M059J (cell line): ENCODE measurements at places on chromosomes 5 and 9. TPM values are rescaled to one million over a fixed set of nuclear protein-coding genes. Genes with fewer than 3 reads are reported as not detected.

RNF208 gene
- 0.39 TPM in 1 of 2 replicates, not detected in the other for total RNA-seq

OLFM1 gene
- total RNA-seq: 0.42 TPM in 1 of 2 replicates, not detected in the other

GCNT4 gene
- 0.79 and 1.2 TPM in 2 replicates for total RNA-seq

UGT3A2 gene
- 0.12 and 0.34 TPM in 2 replicates for total RNA-seq

PCDHA13 gene
- total RNA-seq: not detected in 2 replicates

ASPN gene
- 0.07 TPM in 1 of 2 replicates, not detected in the other for total RNA-seq

GABRA6 gene
- total RNA-seq: not detected in 2 replicates

DNA sequence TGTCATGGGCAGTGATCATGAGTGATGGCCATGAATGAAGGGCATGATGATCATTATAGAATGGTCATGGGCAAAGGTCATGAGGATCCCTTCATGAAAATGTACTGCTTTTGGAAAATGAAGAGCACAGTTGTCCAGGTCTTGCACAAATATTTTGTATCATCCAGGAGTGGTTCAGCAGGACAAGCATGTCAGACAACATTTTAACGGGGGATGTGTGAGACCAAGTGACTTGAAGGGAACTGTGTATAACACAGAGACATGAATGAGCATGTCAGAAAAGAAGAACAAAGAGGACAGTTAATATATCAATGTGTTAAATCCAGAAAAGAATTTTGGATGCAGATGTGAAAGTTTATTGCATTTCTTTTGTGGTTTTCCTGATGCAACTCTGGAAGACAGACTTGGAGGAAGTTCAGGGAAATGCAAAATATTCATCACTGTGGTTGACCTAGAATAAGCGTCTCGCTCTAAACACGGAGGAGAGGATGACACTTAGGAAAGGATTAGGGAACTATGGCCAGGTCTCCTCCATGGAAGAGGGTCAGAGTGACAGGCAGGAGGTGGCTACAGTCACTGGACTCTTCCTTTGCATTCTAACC lies 116.1 kb upstream of the IRX4 start:
- DNase-seq: no peak

DNA sequence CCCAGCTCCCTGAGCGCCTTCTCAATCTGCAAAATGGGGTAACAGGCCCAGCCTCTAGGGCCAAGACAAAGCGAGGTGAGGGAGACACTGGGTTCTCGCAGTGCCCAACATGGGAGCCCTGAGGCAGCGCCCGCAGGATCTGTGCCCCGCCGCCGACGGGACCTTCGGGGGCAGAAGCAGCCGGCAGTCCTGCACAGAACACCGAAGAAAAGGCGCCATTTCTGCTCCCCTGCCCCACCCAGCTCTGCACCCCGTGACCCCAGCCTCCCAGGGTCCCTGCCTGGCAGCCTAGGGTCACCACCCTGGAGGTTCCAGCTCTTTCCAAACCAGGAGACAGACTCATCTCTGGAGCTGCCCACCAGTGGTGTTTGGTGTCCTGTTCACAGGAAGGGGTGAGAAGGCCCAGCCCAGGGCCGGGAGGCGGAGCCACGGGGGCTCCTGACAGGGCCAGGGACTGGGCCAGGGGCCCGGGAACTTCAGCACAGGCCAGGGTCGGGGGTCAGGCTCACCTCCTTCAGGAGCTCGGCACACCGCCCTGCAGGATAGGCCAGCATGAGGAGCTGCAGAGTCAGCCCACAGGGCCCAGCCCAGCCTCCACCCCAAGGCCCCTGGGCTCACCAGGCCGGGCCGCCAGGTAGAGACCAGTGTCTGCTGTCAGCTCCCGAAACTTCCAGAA lies 3.3 kb downstream of the LCN8 start:
- no peak for DNase-seq

GRCh38 chr5:34587355-34588241 lies 68.5 kb upstream of the RAI14 start:
- peak; percentile 86 for DNase-seq

DNA sequence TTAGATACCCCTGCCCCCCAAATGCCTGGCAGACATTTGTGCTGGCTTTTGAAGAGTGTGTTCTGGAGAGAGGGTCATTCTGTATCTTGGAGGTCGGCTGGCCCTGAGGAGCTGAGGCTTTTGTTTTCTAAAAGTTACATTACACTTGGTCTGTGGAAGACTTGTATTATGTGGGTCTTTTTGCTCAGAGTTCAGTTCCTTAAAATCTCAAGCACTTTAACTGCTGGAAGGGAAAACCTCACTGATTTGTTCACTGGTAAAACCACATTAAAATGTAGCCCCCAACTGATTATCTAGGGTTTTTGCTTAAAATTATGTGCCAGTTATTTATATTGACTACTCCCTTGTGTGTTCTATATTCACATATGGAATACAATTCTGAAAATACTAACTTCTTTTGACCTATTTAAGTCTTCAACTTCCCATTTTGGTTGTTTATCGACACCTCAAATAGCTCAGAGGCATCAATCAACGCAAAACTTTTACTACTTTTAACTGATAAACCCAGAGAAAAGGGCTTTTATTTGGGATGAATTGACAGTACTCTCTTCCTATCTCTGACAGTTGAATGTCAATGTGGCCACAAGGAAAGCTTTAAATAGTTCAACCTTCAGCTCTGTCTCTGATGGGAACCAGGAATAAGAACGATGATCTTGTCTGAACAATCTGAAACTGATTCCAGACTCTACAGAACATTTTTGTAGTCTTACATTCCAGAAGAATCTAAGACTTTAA lies 54.0 kb upstream of the MAP3K1 start:
- no peak for DNase-seq

GRCh38 chr9:130327070-130327780 lies 61.7 kb downstream of the HMCN2 start:
- no peak for DNase-seq

DNA sequence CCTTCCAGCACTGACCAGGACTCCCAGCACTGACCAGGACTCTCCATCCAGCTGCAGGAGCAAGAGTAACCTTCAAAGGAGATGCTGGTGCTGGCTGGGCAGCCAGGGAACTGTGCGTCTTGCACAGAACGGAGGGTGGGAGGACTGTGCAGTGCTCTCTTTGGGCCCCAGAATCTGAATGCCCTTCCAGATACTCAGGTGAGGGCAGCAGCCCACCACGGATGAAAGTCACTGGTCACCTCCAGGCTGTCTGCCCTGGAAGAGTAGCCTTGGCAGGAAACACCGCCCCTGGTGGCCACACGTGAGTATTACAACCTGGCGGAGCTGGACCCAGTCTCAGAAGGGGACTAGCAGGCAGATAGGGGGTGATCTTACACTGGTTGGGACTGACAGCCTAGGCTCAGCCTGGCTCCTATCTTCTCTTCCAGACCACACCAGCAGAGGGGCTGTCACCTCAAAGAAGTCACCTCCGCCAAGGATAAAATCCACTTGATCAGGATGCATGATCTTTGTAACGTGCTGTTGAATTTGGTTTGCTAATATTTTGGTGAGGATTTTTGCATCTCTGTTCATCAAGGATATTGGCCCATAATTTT lies 4.8 kb upstream of the SARDH start:
- peak; percentile 63 for DNase-seq

GRCh38 chr9:127987103-127987614 lies 6.4 kb upstream of the EEIG1 start:
- peak; percentile 87 for DNase-seq

DNA sequence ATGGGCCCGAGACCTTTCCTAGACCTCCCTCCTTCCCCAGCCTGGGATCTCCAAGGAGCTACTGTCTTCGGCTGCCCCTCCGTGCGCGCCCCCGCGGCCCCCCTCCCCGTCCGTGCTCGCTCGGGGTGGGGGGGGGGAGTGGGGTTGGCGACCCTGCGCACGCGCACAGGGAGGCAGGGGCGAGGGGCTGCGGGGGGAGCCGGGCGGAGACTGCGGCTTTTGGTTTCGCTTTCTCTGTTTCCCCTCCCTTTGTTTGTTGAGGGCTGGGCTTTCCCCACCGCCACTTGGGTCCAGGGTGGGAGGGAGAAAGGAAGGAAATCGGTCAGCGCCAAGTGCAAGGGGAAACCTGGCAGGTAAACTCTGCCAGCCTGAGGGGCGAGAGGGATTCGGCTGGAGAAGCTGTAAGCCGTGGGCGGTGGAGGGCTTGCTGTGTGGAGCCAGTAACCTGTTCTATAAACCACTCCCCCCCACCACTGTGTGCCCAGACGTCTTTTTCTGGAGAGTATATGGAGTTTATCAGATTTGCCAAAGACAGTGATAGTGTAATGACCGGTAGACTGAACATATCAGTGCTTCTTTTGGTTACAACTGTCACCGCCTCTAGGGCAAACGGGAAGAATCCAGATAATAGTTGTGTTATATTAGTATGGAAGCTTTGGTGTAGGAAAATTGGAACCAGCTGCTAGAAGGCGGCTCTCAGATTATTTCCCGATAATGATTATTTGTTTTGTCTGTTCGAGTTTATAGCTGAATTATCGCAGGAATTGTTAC lies 684 bp downstream of the DNAJA1 start:
- DNase-seq: peak; percentile 61

DNA sequence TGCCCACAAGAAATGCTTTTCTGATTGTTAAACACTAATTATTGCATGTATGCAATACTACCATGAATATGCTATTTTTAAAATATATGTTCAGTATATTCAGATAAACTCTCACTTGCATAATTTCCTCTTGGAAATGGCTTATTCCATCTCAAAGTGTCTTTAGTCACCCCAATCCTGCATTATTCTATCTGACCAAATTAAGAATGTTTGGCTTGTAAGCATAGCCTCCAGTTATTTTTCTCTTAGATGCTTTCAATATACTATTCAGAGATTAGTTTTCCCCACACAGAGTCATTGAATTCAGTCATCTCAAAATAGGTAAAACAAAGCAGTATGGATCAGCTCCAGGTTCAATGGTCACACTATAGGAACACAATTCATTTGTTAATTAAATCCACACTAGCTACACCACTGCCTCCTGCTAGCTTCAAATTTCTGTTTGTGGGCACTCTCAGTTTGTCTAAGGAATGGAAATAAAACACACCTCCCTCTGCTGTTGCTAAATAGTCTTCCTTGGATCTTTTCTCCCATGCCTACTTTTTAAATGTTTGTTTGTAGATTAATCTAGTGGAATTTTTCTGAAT lies 134.6 kb upstream of the TBCA start:
- no peak for DNase-seq

- DNase-seq: peak; percentile 84
These were observed 169.0 kb downstream of the SYK start for GRCh38 chr9:90970608-90971007.

DNA sequence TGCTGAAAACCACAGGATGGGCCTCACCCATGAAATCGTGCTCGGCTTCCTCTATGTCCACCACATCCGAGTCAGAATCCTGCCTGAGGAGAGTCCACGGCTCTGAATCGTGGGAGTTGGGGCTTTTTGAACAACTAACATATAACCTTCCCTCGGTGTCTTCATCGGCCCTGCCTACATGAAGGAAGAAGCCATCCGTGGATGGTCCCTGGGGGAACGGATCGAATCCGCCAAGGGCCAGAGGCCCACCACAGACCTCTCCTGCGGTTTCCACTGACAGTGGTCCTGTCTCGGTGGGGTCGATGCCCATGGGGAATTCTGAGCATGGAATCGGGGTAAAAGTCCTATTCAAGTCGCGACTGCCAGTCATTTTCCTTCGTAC lies 85.0 kb downstream of the CAMSAP1 start:
- DNase-seq: no peak

- DNase-seq: no peak
These were observed 53.2 kb upstream of the HMHB1 start for GRCh38 chr5:143758750-143759149.

GRCh38 chr9:8391132-8391531 lies 591.6 kb upstream of the DMAC1 start:
- no peak for DNase-seq
